ENCODE measurements at places on chromosomes 3 and 15.
A peak's percentile ranks its signal among the peaks of the same experiment; 100 is the strongest.

- no peak for DNase-seq
Observed at GRCh38 chr3:158097081-158097592, 9.1 kb downstream of the SHOX2 start.

DNA sequence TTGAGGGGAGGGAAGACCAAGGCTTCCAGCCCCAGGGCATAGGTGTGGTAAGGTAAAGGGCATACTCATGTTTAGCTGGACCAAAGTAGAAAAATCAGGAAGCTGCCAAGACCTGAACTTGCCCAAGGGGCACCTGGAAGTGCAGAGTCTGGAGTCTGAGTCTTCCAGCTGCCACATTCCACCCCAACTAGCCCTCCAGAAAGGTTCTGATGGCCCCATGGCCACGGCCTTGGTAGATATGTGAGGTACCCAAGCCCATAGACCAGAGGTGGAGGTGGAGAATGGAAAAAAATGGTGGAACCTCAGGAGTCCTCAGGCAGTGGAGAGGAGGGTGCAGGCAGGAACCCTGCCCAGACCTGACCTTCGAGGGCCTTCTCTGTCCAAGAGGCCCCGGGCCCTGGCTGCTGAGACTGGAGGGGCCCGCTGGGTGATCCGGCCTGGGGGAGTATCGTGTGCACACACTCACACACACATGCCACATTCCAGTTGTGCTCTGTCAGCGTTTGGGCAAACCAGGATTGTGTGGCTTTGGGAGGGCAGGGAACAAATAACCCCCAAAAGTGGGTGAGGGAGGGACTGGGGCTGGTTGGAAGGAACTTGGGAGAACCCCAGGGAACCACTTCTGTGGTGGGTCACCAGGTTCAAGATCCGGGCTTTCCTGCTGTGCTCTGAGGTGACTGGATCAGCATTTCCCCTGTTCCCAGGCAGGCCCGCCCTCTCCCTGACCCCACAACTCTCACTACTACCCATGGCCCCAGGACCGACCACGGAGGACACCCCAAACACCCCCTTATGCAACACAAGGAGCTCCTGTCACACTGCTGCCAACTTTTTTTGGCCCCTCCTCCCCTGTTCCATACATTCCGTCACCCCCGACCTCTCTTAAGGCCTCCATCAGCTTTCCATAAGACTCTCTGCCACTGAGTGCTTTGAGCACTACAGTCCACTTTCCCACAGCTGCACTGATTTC lies 11.6 kb downstream of the MYL3 start:
- no peak for DNase-seq

GRCh38 chr3:48945432-48945831 lies 26.8 kb downstream of the ARIH2 start:
- no peak for DNase-seq

GRCh38 chr3:62416144-62416543 lies 42.8 kb upstream of the FEZF2 start:
- no peak for DNase-seq

DNA sequence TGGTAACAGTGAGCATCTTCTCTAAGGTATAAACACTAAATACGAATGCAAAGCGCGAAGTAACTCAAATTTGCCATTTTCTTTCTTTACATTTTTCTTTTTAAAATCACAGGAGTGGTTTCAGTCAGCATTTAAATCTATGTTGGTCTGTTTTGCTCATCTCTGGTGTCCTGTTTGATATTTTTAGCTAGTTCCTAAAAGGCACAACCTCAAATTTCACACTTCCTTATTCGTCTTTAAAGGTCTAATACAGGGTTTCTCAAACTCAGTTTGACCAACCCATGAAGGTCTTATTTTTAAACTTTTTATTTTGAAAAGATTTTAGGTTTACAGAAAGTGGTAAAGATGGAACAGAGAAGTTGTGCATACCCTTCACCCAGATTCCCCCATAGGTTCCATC lies 201.1 kb downstream of the MAGI1 start:
- DNase-seq: no peak

- no peak for DNase-seq
Observed at GRCh38 chr15:77402740-77403379, 17.0 kb downstream of the PEAK1 start.

DNA sequence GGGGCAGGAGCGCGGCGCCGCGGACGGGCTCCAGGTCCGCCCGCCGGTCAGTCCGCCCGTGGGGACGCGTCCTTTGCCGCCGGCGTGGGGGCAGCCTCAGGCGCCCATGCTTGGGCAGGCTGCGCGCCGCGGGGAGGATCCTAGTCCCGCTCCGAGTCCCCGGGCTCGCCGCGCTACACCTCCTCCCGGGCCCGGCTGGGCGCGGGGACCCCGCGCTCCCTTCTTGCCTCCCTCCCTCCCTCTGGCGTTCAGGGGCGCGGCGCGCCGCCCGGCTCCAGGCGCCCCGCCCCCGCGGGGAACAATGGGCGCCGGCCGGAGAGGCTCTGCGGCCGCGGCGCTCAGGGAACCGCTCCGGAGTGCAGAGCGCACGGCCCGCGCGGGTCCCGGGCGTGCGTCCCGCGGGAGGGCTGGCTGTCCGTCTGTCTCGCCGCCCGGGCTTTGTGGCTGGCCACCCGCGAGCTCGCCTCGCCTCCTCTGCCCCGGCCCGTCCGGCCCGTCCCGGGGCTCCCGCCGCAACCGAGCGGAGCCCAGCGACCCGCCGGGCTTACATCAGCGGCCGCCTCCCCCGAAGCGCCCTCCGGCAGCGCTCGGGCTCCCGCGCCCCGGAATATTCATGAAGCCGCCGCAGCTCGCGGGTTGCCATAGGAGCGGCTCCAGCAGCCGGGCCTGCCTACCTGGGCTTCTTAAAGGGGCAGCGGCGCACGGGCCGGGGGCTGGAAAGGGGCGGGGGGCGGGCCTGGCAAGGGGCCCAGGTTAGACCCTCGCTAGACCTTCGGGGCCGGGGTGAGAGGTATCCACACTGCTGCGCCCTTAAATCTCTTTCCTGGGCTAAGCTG lies at the start of gene HCN4:
HCN4 (minus strand) TSS at position 658 of the 836 bp plus-strand sequence. CDS start 688 bp downstream, outside the sequence.
- DNase-seq: peak; percentile 68

- no peak for DNase-seq
Observed at GRCh38 chr3:139759470-139759869, 81.7 kb upstream of the NMNAT3 start.

GRCh38 chr15:61621146-61621545 lies 392.0 kb upstream of the RORA start:
- peak; percentile 12 for DNase-seq

DNA sequence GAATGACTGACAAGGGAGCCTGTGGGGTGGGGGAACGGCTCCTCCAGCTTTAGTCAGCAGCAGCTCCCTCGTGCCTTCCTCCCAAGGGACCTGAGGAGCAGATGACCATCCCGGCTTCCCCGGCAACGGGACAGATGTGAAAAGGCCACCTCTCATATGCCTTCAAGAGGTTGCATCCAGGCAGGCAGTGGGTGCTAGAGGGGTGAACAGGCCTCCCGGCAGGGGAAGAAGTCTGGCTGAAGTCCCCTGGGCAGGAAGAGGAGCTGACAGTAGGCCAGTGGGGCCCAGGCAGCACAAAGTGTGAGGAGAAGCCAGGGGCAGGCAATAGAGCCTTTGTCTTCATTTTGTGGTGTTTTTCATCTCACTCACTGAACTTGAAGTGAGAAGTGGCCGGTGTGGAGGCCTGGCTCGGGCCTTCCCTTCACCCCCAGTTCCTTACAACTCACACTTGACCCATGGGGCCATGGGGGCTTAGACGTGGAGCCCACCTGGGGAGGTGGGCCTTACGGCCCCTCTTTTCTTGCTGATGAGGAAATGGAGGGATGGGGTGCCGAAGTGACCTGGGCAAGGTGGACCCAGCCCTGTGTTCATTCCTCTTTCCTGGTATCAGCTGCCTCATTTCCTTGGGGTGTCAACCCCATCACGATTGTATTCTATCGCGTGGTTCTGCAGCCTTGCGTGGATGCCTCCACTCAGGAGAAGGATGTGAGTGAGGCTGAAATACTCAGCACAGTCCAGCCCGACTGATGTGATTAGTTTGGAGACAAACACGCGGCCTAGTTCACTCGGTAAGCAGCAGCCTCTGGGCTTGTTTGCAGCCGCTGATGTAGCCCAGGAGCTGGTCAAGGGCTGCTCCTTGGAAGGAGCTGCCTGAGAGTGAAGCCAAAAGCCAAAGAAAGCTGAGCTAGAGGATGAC lies 115.5 kb upstream of the ALDH1A3 start:
- DNase-seq: peak; percentile 3

- no peak for DNase-seq
Observed at GRCh38 chr3:9080163-9080562, 116.9 kb upstream of the RAD18 start.

DNA sequence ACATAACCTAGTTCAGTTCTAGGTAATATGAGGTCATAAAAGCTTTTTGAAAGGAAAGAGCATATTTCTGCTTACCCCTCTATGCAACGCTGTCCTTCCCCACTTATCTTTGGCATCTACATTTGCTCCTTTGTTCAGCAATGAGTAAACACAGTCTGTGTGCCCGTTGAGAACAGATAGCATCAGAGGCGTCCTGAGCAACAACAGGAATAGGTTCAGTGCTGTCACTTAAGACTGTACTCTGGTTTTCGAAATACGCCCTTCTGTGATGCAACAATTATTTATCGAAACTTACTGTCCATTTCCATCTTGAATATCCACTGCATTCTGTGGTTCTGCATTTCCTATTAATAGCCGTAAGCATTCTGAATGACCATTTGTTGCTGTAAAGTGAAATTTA lies 84.4 kb downstream of the BTD start:
- no peak for DNase-seq

GRCh38 chr3:123803521-123803920 lies 80.6 kb downstream of the MYLK start:
- no peak for DNase-seq

DNA sequence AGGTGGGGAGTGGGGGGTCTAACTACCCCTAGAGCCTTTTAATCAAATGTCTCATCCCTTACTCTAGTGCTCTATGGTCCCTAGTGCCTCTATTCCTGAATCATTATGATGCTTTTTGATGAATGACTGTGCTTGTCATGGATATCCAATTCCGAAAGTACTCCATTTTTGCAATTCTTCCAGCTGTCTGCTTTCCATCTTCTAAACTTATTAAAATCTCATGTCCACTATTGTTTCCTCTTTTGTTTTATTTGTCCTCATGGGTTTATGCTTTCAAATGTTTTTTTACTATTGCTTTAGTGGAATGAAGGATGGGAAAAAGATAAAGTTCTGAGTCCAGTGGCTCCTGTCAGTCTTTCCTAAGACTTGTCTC lies 77.2 kb upstream of the KCNMB2 start:
- DNase-seq: no peak

DNA sequence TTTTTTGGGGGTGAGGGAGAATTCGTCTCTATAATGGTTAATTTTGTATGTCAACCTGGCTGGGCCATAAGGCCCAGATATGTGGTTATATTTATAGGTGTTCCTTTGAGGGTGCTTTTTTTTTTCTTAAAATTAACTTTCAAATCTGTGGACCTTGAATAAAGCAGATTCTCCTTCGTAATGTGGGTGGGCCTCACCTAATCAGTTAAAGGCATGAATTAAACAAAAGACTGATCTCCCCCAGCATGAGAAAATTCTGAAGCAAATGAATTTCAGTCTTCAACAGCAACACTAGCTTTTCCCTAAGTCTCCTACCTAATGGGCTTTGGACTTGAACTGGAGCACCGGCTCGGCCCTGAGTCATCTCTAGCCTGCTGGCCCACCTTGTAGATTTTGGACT lies 77.4 kb downstream of the GMNC start:
- no peak for DNase-seq

DNA sequence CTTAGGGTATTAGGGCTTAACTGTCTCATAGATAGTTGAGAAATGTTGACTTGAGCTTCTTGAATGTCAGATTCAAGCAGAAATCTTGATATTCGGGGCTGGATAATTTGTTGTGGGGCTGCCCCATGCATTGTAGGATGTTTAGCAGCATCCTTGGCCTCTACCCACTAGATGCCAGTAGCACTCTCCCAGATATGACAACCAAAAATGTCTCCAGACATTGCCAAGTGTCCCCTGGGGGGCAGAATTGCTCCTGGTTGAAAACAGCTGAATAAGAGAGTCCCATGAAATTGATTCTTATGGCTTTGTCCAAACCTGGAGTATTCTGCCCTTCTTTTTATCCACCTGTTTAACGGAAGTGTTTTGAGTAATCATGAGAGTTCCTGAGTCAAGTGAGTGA lies 15.9 kb upstream of the LCMT2 start:
- DNase-seq: no peak

- DNase-seq: peak; percentile 47
Observed at GRCh38 chr15:64456634-64457108, 3.7 kb upstream of the ZNF609 start.

GRCh38 chr3:72347819-72348319 lies 500.4 kb downstream of the SHQ1 start:
- DNase-seq: no peak

GRCh38 chr3:73399106-73399505 lies 225.6 kb downstream of the PDZRN3 start:
- DNase-seq: no peak

DNA sequence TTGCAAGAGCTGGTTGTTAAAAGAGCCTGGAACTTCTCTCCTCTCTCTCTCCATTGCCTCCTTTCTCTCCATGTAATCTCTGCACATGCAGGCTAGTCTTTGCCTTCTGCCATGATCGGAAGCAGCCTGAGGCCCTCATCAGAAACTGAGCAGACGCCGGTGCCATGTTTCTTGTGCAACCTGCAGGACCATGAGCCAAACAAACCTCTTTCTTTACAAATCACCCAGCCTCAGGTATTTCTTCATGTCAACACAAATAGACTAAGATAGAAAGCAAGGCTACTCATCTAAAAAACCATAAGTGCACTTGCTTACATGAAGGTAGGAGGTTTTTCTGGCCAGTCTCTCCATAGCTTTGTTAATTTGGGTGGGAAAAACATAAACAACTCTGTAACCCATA lies 8.7 kb downstream of the PDZRN3 start:
- DNase-seq: no peak

- DNase-seq: no peak
Observed at GRCh38 chr3:49602877-49603411, 48.7 kb downstream of the BSN start.

GRCh38 chr3:49388289-49388820 lies 23.4 kb downstream of the RHOA start:
- no peak for DNase-seq

DNA sequence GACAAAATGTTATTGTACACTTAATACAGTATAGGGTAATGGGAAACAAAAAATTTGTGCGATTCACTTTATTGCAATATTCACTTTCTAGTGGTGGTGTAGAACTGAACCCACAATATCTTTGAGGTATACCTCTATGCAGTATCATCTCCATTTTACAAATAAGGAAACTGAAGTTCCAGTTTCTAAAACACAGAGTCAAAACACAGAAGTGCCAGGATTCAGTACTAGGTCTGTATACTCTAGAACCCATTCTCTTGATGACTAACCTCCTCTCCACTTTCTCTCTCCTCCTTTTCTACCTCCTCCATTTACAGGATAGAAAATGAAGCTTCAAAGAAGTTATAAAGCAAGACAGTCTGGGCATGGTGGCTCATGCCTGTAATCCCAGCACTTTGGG lies 62.2 kb downstream of the MB21D2 start:
- no peak for DNase-seq

GRCh38 chr3:108879915-108880314 lies 57.3 kb downstream of the TRAT1 start:
- DNase-seq: peak; percentile 28

DNA sequence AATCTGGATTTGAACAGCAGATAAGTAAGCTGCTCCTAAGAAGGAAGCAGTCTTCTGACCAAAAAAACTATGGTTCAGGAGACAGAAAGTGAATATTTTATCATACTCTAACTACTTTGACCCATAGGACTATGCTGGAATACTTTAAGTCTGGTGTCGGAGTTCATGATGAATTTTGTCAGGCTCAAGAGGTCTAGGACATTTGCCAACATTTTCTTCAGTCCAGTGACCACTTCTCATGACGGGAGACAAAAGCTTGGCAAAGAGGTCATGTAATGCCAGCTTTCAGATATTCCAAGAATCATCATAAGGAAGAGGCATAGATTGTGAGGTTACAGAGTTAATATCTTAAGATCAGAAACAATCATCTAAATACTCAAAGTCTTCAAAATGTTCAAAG lies 20.5 kb upstream of the DCBLD2 start:
- no peak for DNase-seq
